Hair follicular keratinocyte (primary cell): ENCODE measurements at places on chromosomes 11 and 22. TPM values are rescaled to one million over a fixed set of nuclear protein-coding genes. Genes with fewer than 3 reads are reported as not detected.

DDI1 gene
- not detected in 2 replicates for total RNA-seq

IL17REL gene
- total RNA-seq = not detected in 2 replicates

OR5P2 gene
- not detected in 2 replicates for total RNA-seq

BTBD18 gene
- total RNA-seq = not detected in 2 replicates

SLC35E4 gene
- total RNA-seq = 8.7 and 10.4 TPM in 2 replicates

OR8B4 gene
- total RNA-seq = not detected in 2 replicates

MYOD1 gene
- total RNA-seq = not detected in 2 replicates

SCGB1A1 gene
- not detected in 2 replicates for total RNA-seq

SAA1 gene
- total RNA-seq = 160 and 186 TPM in 2 replicates

OR8G1 gene
- not detected in 2 replicates for total RNA-seq

LBHD1 gene
- total RNA-seq = 2.4 and 3.4 TPM in 2 replicates

MICAL2 gene
- total RNA-seq = 147 and 197 TPM in 2 replicates

APOL1 gene
- not detected in 2 replicates for total RNA-seq

ADM2 gene
- total RNA-seq = 3.5 and 13.8 TPM in 2 replicates
